ENCODE measurements at places on chromosomes 7 and 10.

DNA sequence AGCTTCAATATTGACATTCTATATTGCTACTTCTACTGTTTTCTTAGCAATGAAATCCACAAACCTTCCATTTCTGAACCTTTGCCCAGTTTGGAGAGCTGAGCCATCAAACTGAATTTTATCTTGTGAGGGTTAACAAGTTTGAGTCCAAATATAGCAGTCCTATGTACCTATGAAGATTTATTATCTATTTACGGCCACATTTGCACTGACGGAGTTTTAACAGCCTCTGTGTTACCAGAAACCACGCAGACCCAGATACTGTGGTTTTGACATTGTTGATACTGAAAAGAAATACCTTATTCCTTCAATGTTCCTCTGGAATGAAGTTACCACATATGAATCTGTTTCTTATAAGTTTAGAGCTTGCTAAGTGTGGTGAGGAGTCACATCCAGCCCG, 172.6 kb downstream of the FGFR2 start:
- no peak for DNase-seq

DNA sequence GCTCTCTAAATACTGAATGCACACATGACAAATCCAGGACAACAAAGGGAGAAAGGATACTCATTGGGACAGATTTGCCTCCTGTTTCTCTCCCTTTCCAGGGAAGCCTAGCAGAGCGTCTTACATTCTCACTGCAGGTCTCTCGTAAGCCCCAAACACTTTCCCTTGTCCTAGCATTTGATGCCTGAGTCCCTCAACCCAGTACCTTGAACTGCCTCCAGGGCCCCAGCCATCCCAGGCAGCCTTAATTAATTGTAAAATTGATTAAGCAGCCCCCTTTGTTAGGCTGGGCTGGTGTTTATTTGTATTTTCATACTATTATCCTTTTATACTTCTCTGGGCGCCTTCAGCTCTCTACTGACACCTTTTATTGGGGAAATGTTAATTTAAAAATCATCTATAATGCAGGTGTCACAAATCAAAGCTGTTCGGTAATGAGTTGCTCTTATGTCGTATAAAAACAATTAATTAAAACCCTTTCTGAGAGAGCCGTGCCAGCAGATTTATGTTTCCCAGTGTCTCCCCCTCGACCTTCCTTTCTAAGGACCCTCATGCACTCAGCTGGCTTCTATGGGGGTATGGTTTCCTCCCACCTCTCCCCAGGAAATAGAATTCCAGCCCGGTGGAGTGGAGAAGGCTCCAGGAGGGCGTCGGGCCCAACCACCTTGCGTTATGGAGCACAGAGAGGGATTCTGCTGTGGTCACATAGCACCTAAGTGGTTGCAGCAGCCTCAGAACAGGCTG, 243.8 kb downstream of the RPS24 start:
- no peak for DNase-seq

DNA sequence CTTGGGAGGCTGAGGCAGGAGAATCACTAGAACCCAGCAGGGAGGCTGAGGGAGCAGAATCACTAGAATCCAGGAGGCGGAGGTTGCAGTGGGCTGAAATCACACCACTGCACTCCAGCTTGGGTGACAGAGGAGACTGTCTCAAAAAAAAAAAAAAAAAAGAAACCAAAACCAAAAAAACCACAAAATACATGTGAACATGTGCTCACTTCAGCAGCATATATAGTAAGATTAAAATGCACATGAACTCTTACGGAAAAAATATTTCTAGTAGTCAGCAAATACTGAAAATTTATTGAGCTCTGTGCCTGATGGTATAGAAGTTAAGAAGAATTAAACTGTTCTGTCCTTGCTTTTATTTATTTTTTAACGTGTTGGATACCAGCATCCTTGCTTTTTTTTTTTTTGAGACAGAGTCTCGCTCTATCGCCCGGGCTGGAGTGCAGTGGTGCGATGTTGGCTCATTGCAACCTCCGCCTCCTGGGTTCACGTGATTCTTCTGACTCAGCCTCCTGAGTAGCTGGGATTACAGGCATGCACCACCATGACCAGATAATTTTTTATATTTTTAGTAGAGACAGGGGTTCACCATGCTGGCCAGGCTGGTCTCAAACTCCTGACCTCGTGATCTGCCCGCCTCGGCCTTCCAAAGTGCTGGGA, 9.6 kb upstream of the ZNF487 start:
- DNase-seq = no peak

DNA sequence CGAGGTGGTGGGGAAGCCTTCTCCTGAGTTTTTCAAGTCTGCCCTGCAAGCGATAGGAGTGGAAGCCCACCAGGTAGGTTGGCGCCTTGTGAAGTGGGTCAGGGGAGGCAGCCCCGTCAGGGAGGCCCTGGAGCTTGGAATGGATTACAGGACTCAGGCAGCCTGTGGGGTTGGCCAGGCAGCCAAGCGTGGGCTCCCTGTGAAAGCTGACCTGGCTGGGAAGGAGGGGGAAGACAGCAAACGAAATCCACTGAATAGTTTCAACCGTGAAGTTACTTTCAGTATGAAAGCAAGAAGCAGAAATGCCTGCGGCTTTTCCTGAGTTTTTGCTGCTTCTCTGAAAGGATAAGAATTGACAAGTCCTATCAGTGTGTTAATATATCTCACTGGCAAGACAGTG, 36.4 kb downstream of the LHPP start:
- DNase-seq = no peak

DNA sequence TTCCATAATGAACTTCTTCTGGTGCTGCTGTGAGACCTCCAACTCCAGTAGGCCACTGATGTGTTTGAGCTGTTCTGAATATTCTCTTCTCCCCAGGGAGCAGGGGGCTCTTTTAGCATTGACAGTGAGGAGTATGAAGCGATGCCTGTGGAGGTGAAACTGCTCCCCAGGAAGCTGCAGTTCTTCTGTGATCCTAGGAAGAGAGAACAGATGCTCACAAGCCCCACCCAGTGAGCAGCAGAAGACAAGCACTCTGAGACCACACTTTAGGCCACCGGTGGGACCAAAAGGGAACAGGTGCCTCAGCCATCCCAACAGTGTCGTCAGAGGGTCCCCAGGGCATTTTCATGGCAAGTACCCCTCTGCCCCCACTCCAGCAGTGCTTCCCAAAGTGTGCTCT, 49.3 kb downstream of the DENND11 start:
- no peak for DNase-seq

GRCh38 chr7:75808106-75808505, 5.5 kb downstream of the CCL24 start:
- no peak for DNase-seq

DNA sequence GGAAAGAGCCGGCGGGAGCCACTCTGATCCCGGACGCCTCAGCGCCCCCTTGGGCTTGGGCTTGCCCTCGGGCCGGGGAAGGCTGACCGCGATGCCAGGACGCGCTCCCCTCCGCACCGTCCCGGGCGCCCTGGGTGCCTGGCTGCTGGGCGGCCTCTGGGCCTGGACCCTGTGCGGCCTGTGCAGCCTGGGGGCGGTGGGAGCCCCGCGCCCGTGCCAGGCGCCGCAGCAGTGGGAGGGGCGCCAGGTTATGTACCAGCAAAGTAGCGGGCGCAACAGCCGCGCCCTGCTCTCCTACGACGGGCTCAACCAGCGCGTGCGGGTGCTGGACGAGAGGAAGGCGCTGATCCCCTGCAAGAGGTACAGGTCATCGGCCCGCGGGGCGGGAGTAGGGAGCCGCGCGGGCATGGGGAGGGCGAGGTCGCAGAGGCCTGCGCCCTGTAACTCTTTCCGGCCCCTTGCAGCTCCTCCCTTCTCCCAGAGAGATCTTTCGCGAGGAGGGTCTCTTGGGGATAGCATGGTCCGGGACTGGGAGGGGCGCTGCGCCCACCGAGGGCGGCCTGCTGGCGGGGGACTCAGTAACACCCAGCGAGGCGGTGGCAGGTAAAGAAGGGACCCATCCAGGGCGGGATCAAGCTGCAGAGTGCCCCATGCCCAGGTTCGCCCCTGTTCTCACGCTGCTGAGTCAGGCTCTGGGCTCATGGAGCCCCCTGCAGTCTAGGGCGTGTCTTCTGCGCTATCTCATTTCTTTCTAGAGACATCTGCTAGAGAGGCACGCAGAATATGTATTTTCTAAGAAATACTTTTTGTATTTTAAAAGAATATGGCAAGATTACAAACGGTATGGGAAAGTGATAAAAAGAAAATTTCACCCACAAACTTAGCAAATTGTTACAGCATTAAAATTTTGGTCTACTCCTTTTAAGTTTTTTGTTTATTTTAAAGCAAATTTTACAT, 687 bp downstream of the EPDR1 start:
- peak; percentile 50 for DNase-seq

GRCh38 chr10:130440494-130440893, 304.3 kb downstream of the GLRX3 start:
- no peak for DNase-seq

DNA sequence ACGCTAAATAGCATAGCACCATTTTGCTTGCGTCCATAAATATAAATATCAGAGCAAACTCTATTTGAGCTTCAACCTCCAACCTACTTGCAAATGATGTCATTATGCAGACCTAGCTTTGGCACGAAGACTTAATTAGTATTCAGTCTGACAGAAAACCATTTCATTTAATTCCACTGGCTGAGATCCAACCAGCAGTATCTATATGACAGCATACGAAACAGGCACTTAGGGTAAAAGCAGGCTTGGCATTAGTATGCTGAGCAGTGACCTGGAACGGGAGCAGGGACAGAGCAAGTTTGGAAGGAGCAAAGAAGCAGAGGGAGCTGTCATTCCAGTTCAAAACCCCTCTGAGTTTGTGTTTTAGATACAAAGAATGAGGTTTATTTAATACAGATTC, 312.5 kb upstream of the CHRM2 start:
- no peak for DNase-seq

GRCh38 chr10:127882801-127883459, 9.8 kb downstream of the CLRN3 start:
- DNase-seq = no peak

- no peak for DNase-seq
Observed at GRCh38 chr10:110522365-110522988, 24.8 kb downstream of the DUSP5 start.

DNA sequence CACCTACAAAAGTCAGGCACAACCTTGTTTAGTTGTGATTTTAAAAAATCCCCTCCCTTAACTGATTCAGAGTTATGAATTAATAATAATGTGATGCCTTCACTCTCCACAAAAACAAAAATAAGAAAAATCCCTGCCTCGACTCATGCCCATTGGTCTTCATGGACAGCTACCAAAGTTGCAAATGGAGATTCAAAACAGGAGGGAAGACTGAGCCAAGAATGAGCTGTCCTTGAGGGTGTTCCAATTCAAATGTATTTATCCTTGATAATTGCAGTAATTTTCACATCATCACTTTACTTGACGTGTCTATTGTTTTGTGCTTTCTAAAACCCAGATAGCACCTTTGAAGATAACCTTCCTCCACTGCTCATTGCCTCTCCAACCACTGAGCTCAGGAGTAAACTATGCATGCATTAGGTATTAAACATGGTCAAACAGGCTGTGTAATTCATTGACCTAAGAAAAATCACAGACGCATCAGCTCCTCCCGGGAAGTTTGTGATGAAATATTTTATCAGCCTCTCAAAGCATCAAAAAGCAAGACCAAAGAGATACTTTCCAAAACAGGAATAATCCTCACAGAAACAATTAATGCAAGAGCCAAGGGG, 712.7 kb upstream of the IGFBP3 start:
- DNase-seq = no peak

GRCh38 chr10:58488921-58489320, 23.8 kb upstream of the BICC1 start:
- DNase-seq = peak; percentile 14

DNA sequence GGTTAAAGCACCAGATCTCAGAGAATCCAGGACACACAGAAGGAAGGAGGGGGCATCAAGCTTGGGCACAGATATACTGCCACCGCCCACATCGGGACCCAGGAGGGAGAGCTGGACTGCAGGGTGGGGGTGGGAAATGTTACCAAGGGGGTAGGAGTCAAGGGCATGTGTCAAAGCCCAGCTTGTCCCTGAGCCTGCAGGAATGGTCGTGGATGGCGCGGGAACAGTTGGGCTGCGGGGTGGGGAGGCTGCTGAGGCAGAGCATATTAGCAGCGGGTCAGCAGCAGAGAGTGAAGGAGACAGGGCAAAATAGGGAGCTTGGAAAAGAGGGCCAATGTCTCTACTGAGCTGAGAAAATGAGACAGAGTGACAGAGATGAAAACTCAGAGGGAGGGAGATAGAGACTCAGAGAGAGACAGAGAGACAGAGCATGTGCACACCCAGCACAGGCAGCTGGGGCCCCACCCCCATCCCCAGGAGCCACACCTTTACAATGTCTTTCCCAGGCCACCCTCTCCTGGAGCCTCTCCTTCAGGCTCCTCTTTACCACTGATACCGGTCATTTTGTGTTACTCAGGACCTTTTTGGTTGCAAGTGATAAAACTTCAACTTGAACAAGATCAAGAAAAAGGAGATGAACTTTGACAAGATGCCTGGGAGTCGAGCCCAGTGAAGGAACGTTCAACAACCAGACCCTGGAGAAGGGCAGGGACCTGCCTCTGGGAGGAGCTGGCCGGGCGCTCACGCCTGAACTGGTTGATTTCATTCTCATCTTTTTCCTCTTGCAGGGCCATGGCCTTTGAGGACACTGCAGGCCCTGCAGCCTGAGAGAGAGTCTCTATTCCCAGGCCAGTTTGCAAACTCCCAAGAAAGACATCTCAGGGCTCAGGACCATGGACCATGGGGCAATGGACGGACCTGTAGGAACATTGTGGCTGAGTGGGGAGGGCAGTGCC, 50.0 kb downstream of the AOC1 start:
- no peak for DNase-seq

DNA sequence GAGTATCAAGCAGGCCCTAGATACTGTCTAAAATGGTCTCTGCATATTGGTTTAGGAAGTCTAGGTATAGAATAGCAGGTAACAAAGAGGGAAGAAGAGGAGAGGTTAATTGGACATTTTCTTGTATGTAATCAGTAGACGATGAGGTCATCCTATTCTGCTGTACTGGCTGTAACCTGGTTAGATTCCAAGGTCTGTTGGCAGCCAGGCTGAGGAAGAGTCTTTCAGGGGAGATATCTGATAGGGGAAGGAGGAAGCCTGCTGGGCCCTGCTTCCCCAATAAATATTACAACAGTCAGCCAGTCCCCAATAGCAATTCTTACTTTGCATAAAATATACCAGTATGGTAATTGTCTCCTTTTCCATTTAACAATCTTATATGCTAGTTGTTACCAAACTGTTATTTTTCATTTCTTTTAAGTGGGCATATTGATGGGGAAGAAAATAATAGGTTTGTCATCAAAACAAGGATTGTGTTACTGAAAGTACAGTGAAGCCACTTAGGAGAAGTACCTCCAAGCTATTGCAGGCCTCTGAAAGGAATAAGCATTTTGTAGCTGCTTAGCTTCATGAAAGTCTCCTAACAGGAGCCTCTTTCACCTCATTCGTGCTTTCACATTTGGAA, 186.4 kb downstream of the LRRC4 start:
- DNase-seq = peak; percentile 50

Measured in AG20443 (cell line).